ENCODE measurements at places on chromosomes 7 and 10. TPM values are rescaled to one million over a fixed set of nuclear protein-coding genes. Genes with fewer than 3 reads are reported as not detected.

The SLC29A4 gene
- total RNA-seq = 3.2 TPM

- DNase-seq = no peak
Observed at GRCh38 chr7:74070619-74070921, 13.0 kb upstream of the LIMK1 start.

- DNase-seq = no peak
Observed at GRCh38 chr7:24718431-24718831, 38.8 kb downstream of the GSDME start.

- no peak for DNase-seq
Observed at GRCh38 chr10:73522263-73522662, 26.4 kb upstream of the PPP3CB start.

The RAPGEF5 gene
- 111 TPM for total RNA-seq

The CYP2W1 gene
- total RNA-seq = not detected

GRCh38 chr7:141486959-141487358, 64.3 kb upstream of the AGK start:
- no peak for DNase-seq

The LZTS2 gene
- total RNA-seq = 28.0 TPM

The NPY gene
- 3.8 TPM for total RNA-seq

GRCh38 chr10:84097787-84098353, 41.4 kb upstream of the GHITM start:
- DNase-seq = no peak

Measured in Peyer's patch (tissue), 4 donors.